ENCODE measurements at places on chromosomes 7 and 10.

DNA sequence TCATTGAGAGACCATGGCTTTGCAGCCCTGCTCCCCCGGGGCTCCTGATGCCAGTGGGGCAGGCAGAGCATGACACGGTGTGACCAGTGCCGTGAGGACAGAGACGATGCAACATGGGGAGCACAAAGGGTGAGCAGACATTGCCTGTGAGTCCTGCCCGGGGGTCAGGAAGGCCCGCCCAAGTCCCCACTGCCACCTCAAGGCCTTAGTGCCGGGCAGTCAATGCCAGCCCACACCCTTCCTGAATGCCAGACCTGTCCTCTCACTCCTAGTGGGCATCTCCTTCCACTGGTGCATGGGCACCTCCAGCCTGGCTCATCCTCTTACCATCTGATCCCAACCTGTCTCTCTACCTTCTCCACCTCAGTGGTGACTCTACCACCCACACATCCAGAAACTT, 157.9 kb upstream of the ZMIZ1 start:
- no peak for DNase-seq

DNA sequence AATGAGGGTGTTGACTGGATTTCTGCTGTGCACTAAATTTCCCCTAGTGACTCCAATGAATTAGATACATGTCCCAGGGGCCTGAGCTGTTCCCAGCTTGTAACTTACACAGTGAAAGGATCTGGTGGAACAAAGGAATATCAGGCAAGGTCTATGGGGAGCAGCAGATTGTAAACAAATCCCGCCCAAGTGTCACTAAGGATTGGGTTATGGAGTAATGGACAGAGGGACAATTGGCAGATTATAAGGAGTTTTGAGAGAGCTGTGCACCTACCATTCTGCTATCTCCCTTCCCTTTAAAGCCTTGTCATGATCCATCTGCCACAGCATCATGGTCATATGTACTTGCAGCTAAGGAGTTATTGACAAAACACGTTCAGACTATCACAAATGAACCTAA, 183.0 kb downstream of the RAB11FIP2 start:
- no peak for DNase-seq

DNA sequence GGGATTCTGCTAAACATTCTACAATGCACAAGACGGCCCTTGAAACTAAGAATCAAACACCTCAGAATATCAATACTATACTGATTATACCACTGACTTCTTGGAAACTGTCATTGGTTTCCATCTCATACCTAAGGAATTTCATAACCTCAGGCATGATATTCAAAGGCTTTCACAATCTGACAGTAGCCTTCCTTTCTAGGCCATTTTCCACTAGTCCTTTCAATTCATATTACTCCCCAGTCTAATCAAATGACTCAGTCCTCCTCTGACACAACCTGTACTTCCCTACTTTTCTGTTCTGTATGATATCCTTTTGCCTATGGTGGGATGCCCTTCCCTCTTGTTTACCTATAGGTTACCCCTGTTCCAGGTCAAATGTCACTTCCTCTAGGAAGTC, 48.3 kb downstream of the CSTF2T start:
- DNase-seq = no peak

DNA sequence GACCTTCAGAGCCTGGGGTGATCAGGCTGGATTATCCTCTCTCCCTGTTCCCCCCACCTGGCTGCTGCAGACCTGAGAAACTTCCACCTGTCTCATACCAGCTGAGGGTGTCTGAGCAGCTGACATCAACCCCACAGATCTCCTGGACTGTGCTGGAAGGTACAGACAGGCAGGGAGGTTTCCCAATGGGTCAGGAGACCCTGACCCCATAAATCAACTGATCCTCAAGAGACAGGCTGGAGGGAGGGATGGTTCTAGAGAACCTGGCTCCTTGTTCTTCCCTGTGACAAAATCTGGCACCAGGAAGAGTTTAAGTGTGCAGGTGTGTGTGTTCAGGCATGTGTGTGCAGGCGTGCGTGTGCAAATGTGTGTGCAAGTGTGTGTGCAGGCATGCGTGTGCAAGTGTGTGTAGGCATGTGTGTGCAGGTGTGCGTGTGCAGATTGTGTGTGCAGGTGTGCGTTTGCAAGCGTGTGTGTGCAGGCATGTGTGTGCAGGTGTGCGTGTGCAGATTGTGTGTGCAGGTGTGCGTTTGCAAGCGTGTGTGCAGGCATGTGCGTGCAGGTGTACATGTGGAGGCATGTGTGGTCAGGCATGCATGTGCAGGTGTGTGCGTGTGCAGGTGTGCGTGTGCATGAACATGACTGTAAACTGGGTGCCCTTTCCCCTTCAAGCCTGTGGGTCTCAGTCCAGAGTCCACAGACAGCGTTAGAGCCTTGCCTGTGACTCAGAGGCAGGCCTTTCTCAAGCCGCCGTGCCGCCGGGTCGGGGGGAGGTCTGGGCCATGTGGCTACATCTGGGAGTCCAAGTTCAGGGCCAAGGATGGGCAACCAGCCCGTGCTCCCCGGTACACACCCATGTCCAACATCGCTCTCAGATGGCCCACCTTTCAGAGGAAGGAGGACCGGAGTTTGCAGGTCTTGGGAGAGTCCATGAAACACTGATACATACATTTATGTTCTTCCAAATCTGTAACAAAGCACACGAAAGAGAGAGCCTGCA, 50.1 kb upstream of the ELN start:
- DNase-seq = no peak

Data from activated T-cell treated with anti-CD3 and anti-CD28 coated beads, Interleukin-2, amount 50 U/mL, for 24 hours (primary cell).